ENCODE measurements at places on chromosomes 12 and 14.

GRCh38 chr14:24938593-24938992 is 111.4 kb downstream of the STXBP6 start:
- no peak for DNase-seq

GRCh38 chr12:31525496-31526157 is 65.3 kb downstream of the DENND5B start:
- DNase-seq = no peak

- no peak for DNase-seq
These were observed 105.3 kb upstream of the BCAT1 start for GRCh38 chr12:25054076-25054782.

GRCh38 chr12:110597885-110598284 is 14.8 kb upstream of the PPTC7 start:
- DNase-seq = no peak

GRCh38 chr12:2693244-2693860 is 101.4 kb upstream of the FKBP4 start:
- no peak for DNase-seq

Data from stimulated activated naive CD4-positive, alpha-beta T cell treated with Interleukin-2 at 50 U/mL for 16 hours (primary cell).